Stimulated activated CD4-positive, alpha-beta T cell treated with anti-CD3 and anti-CD28 coated beads, Interleukin-1b, Interleukin-23, amount 100 ng/mL, for 1 hour (primary cell): ENCODE measurements at places on chromosomes 13 and 19.

GRCh38 chr19:42279155-42279901 lies 10.3 kb downstream of the CIC start:
- DNase-seq = no peak

DNA sequence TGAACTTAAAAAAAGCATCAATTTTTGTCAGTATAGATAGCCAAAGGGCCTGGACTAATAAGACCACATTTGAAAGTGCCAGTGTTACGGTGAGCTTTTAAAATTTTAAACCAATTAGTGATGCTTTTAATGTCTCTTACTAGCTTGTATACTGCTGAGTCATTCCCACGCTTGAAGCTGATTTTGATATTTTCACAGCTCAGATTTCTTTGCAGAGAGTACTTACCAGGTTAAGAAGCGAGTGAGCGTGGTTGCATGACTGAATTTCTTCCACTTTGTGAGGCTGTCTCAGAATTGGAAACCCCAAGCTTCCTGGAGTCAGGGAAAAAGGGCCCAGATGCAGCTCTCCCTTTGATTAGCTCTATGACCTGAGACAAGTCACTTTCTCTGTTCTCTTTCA lies 74.5 kb upstream of the NBEA start:
- DNase-seq = no peak

GRCh38 chr13:109243311-109243951 lies 543.0 kb downstream of the IRS2 start:
- DNase-seq = no peak

- no peak for DNase-seq
Observed at GRCh38 chr13:94435604-94436226, 43.8 kb downstream of the DCT start.

DNA sequence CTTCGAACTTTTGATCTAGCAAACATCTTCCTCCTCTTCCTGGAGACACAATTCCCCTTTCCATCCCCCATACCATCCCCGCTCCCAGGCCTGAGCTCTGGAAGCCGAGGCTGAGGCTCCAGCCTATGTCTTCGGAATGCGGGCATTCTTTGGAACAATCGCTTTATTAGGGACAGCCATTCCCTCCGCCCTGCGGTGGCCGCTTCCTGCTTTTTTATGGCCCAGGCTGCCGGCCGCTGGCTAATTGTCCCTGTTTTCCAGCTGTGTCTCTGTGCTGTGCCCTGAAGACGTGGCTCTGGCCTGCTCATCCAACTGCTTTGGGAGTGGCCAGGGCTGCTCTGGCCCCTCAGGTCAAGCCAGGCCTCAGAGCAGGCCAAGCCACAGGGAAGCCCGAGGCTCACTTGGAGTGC lies 2.1 kb upstream of the CDX2 start:
- DNase-seq = no peak

GRCh38 chr19:3045885-3046697 lies 16.2 kb downstream of the TLE5 start:
- DNase-seq = no peak

DNA sequence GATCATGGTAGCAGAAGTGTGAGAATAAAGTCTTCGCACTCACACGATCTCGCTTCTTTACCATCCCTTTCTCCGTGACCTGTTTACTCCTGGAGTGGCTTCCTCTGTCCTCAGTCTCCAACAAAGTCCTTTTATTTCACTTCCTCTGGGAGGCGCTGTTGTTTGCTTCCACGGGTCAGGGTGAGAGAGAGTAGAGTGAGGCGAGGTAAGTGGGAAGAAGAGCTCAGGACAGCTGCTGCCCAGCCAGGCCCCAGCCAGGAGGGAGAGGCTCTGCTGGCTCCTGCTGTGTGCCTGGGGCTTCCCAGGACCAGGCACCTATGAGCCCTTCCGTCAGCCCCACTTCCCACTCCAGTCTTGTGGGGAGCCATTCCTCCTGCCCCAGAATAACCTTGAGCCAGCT lies 242.1 kb downstream of the FGF9 start:
- no peak for DNase-seq

GRCh38 chr13:102710261-102710679 lies 15.4 kb upstream of the METTL21C start:
- no peak for DNase-seq

GRCh38 chr19:42349378-42350107 lies 24.1 kb downstream of the MEGF8 start:
- DNase-seq = no peak

- DNase-seq = no peak
Observed at GRCh38 chr13:104389691-104390090, 1323.5 kb upstream of the SLC10A2 start.
